Left lung (tissue), 14 donors: ENCODE measurements at places on chromosomes 7 and 10. TPM values are rescaled to one million over a fixed set of nuclear protein-coding genes. Genes with fewer than 3 reads are reported as not detected.

The PRRT4 gene
- 2.8 TPM for polyA plus RNA-seq

The VIM gene
- polyA plus RNA-seq = 2,224 TPM

The TNKS2 gene
- polyA plus RNA-seq = 58.8 TPM

The ELFN1 gene
- 3.9 TPM for polyA plus RNA-seq
